ENCODE measurements at places on chromosomes 7 and 10. TPM values are rescaled to one million over a fixed set of nuclear protein-coding genes. Genes with fewer than 3 reads are reported as not detected.

- DNase-seq = no peak
Observed at GRCh38 chr7:117393781-117394180, 33.5 kb downstream of the ASZ1 start.

SSBP1 gene
- 249 TPM for total RNA-seq

ANKRD61 gene
- total RNA-seq = 0.27 TPM

H2BK1 gene
- not detected for total RNA-seq

DNA sequence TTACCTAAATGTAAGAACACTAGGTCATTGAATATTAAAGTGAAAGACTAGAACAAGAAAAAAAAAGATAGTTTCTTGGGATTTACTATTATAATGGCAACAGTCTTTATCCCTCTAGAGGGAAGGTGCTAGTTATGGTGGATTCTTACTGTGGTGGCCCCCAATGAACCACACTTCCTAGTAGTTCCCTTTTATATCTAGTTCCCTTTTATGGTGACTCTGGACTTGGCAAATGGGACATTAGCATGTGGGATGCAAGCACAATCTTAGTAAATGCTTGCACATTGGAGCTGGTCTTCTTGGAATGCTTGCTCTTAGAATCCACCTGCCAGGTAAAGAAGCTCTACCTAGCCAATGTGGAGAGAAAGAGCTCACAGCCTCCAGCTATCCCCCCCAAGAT is 430.2 kb downstream of the LRMDA start:
- no peak for DNase-seq

- no peak for DNase-seq
Observed at GRCh38 chr10:108990441-108990840, 932.9 kb downstream of the XPNPEP1 start.

GRCh38 chr7:101591504-101591903 is 37.6 kb downstream of the MYL10 start:
- no peak for DNase-seq

CFAP69 gene
- 0.69 TPM for total RNA-seq

DNA sequence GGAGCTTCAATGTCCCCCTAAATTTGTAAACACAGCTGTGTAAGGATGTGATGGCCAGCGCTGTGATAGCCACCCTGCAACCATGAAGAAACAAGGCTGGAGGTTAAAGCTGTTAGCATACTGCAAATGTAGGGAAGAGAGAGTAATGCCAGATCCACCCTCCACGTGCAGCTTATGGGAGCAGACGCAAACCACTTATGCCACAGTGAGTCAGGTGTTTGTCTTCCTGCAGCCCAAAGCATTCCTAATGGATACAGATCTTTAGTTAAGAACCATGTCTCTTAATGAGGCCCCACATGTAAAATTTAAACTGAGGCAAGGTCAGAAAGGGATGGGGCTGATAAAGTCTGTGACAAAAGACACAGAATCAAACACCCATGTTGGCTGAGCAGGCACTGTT is 13.6 kb upstream of the MYL7 start:
- DNase-seq = no peak

COA1 gene
- 85.6 TPM for total RNA-seq

PAPSS2 gene
- total RNA-seq = 0.20 TPM

- DNase-seq = no peak
Observed at GRCh38 chr7:133303931-133304330, 51.1 kb downstream of the EXOC4 start.

DNA sequence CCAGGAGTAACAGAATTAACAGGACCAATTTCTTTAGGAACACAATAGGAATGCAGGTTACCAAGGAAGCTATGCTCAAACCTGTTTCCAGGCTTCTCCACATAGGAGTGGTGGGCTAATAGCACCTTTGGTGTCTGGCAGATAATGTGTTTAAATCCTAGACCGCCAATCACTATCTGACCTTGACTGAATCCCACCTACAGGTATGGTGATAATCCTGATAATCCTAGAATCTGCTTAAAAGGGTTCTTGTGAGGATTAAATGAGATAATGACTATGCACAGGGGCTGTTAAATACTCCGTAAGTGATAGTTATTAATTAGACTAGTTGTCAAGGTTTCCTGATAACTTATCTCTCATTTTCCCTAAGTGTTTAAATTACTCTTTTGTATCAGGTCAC is 81.2 kb downstream of the EPC1 start:
- no peak for DNase-seq

GRCh38 chr10:97584060-97584797 is at the start of gene HOGA1:
Gene HOGA1 (plus strand): TSS chr10:97584389. CDS start chr10:97584704, 315 bp downstream.
- no peak for DNase-seq

ADAM22 gene
- total RNA-seq = 3.0 TPM

DNA sequence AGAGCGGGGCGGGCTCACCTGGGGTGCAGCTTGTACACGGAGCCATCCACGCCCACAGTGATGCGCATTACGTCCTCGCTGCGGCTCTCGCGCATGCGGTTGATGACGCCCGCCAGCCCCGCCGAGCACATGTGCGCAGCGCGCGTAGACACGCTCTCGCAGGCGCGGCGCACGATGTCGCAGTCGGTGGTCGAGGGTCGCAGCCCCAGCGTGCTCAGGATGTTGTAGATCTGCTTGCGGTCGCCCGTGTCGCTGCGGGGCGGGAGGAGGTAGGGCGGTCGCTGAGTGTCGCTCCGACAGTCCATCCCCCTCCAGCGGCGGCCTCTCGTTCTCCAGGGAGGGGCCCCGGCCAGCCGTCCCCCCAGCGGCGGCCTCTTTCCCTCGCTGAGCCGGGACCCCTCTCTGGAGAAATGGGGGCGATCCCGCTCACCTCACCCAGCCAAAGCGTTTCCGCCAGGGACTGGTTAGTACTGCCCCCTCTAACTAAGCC is 4.4 kb upstream of the MYL7 start:
- peak; percentile 75 for DNase-seq

- DNase-seq = no peak
Observed at GRCh38 chr10:102299873-102300272, 54.5 kb downstream of the GBF1 start.

JAKMIP3 gene
- total RNA-seq = 0.18 TPM

GBF1 gene
- 28.2 TPM for total RNA-seq

DNA sequence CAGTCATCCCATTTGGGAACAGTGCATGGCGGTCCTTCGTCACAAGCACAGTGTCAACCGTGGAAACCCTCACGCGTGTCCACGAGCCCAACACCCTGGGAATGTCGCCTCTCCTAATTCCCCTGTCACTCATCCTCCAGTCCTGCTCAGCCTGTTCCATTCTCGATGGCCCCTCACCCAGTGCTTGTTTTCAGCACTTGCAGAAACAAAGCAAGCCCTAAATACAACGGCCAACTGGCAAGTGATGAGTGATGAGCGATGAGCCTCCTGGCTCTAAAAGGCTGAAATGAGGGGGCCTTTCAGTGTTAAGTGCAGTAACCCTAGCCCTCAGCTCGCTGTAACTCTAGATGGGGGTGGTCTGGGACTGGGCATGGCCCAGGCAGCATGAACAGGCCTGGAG is 22.6 kb downstream of the NKX2-3 start:
- DNase-seq = no peak

DNA sequence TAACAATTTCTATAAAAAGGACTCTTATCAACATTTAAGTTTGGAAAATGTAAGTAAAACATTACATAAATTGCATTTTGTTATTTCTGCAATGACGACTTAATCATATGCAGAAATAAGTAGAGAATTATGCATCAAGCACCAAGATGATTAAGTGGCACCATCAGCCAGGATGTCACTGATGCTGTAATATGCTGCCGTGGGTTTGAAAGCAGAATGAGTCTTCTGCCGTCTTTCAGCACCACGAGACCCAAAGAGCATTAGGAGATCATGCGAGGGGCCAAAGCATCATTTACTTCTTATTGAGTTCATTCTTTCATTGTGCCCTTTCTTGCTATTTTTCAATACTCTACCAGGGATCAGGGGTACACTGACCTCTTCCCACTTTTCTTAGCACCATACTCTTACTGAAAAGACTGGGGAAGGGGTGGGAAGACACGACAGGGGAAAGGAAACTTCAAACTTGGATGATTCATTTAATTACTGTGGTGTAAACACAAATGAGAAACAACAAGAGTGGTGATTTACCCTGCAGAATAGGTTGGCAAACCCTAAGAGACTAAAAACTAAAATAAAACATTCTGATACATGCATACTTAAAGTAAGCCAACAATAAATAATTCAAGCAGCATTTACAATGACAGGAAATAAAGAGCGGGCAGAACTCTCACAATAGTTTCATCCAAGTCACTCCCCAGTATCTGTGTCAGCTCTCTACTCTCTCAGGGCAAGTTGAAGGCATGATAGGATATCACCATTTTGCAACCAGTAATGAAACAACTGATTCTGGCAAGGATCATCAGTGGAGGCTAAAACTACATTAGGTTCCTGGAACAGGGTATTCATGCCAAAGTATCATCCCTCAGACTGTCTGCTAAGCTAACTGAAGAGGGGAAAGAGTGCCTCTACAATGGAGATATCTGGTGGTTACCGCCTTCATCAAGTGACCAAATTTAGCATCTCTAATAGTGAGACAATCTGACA is 70.8 kb downstream of the CUL2 start:
- no peak for DNase-seq

INA gene
- total RNA-seq = 0.25 TPM

- DNase-seq = no peak
Observed at GRCh38 chr7:158702944-158703343, 1.7 kb downstream of the NCAPG2 start.

GRCh38 chr10:132924046-132924952 is 18.1 kb downstream of the CFAP46 start:
- no peak for DNase-seq
